CD4-positive, alpha-beta T cell treated with Interferon gamma for 1 hour (primary cell): ENCODE measurements at places on chromosomes 11 and 22.

GRCh38 chr22:48782326-48782725, 1045.3 kb downstream of the BRD1 start:
- no peak for DNase-seq

DNA sequence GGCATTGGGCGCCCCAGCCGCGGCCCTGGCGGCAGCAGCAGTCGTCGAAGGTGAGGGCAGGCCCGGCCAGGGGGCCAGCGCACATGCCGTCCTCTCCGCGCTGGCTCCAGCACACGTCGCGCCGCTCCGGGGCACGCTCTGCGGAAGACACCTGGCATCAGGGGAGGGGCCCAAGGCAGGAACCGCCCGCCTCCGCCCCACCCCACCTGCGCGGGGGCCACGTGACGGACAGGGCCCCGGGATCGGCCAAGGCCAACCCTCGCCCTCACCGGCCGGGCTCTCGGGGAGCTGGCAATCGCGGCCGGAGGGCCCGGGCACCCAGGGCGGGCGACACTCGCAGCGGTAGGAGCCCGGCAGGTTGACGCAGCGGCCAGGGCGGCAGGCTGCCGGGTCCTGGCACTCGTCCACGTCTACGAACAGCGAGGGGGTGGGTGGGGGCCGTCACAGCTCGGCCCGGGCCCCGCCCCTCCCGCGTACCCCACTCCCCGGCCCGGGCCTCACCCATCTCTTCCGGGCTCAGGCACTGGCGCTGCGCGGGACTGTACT, 14.9 kb downstream of the SCYL1 start:
- DNase-seq: no peak

GRCh38 chr11:62664405-62665074, 470 bp downstream of the C11orf98 start:
- DNase-seq: peak; percentile 56

DNA sequence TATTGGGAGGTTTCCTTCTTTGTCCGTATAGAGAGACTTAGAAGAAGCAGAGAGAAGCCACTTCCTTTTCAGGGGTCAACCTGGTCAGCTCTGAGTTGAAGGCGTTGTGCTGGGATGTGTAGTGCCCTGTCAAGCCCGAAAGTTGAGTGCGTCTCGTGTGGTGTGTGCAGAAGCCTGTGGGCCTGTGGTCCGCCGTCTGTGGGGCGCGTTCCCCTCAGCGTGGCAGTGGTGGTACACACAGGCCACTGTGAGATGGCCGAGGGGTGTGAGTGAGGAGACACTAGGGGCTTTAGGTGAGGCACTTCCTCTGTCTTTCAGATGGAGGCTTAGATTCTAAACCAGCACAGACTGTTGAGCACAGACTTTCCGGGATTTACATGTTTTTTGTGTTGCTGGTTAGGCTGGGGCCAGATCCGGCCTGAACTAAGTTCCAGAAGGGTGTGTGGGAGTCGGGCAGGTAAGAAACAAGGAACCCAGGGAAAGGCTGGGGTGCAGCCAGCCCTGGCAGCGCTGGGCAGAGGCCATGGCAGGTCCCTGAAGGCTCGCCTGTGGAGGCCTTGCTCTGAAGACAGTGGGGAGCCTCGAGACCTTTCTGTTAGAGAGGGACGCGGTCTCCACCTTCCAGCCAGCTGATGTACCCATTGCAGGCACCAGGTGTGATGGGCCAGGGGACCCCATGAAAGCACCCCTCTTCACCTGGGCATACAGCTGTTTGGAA, 194.2 kb downstream of the TBC1D22A start:
- no peak for DNase-seq

DNA sequence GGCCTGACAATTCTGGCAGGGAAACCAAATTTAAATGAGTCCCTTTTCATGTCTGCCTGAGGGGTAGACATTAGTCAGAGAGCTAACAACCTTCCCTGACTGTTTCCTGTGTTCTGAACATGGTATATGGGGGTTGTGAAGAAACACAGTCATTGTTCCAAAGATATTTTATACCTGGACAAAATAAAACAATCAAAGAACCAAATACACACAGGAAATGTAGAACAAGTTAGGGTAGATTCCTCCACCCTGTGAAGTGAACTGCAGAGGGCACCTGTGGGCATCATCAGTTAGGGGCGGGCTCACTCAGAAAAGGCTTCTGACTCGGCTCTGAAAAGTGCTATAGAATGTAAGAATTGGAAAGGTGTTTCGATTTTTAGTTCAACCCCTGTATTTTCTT, 231.9 kb upstream of the CADM1 start:
- no peak for DNase-seq

GRCh38 chr22:46841522-46841921, 79.1 kb downstream of the TBC1D22A start:
- no peak for DNase-seq

- no peak for DNase-seq
Observed at GRCh38 chr11:118108513-118108912, 21.8 kb upstream of the SMIM35 start.

- no peak for DNase-seq
Observed at GRCh38 chr22:48832592-48832991, 995.1 kb downstream of the BRD1 start.

DNA sequence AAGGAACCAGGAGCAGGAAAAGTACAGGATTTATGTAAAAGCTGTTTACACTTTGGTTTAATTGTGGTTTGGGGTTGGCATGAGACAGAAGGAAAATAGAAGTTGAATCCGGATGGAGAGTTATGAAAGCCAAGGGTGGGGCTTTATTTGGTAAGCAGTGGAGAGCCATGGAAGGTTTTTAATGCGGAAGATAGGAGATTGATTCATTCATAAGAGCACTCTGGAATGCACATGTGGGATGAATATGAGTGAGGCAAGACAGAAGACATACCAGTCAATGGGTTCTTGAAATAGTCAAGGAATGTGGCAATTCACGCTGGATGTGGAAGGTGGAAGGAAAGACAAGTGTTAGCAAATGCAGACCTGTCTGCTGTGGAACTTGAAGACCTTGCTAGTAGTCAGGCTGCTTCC, 9.3 kb upstream of the GLB1L3 start:
- no peak for DNase-seq

DNA sequence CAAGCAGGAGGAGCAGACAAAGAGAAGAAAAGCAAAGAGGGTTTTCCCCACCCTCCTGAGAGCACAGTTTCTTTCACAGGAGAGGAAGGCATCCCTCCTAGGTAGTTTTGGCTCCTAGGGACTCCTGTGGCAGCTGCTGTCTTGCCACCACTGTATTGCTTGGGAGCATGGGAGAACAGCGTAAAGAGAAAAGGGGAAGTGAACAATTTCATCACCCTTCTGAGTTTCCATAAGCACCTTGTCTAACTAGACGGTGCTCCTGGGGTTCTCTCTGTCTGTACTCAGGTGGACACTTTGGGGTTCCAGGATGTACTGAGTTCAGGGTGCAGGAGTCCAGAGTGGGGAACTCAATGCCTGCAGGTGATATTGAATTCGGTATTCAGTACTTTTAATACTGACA, 1430.5 kb downstream of the TBC1D22A start:
- DNase-seq: no peak

DNA sequence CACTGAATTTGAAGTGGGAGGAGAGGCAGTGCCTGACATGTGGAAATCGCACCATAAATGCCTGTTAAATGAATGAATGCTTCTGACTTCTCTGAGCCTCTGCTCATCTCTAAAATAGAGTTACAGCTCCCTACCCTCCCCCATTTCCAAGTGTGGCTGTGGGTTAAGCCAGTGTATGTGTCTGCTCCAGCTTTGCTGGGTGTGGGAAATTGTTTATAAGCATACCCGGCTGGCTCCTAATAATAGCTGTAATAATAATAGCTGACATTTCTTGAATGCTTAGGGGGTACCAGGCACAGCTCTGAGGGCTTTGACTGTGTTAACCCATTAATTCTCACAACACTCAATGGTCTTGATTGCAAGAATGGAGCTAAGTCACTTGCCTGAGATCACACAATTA, 7.0 kb upstream of the FCHSD2 start:
- DNase-seq: no peak

GRCh38 chr11:17394743-17395390, 6.4 kb upstream of the KCNJ11 start:
- DNase-seq: no peak

DNA sequence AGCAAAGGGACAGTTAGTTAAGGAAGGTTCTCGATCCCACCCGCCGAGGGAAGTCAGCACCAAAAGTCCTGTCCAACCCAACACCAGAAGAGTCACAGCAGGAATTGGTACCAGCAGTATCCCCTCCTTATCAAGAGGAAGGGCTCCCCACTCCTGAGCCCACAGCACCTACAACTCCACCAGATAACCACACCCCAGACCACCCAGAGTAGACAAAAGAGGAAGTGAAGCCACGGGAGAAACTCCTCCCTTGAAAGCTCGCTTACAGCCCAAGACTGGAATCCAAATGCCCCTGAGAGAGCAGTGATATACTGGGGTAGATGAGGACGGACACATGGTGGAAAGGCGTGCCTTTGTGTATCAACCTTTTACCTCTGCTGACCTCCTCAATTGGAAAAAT, 7.3 kb upstream of the CD5 start:
- peak; percentile 40 for DNase-seq

DNA sequence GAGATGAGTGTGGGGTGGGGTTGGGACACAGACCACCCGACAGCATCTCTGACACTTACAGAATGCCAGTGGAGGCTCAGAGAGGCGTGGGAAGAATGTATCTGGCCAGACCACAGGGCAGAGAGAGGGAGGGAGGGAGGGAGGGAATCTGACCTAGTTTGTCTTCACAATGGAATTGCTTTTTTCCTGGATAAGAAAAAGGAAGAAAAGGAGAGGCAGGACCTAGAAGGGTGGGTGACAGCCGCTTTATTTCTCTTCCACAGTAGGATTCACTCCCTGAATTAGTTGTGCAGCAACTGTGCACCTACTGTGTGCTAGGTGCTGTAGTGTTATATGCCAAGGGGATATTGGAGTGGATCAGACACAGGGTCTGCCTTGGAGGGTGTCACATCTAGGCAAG, 3.7 kb downstream of the KCNK4 start:
- no peak for DNase-seq

GRCh38 chr11:35546317-35546716, 20.9 kb upstream of the PAMR1 start:
- DNase-seq: no peak

DNA sequence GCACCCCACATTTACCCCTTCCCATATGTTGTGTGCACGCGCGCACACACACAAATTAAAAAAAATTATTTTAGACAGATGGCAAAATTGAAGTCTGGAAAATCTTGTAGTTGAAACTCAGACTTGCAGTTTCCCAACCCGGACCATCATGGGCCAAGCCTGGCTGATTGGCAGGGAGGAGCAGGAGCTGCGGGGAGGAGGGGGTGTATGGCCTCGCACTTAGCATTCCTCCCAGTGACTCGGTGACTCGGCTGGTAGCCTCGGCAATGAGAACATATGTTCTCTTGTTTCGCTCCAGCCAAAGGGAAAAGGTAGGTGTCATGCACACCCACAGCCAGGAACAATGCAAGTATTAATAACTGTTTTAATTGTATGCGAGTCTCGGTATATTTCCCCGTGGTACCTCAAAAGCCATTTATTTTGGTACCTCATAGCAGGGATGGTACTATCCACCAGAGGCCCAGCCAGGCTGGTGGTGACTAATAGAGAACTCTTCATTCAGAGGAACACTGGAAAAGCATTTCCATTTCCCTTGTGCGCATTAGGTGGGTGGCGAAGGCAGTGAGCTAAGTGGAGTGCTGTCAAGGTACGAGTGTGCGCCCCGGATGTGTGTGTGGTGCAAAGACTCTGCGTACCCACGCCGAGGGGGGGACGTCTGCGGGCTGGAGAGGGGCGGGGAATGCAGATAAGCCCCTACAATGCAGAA, 92.5 kb downstream of the DSCAML1 start:
- no peak for DNase-seq

DNA sequence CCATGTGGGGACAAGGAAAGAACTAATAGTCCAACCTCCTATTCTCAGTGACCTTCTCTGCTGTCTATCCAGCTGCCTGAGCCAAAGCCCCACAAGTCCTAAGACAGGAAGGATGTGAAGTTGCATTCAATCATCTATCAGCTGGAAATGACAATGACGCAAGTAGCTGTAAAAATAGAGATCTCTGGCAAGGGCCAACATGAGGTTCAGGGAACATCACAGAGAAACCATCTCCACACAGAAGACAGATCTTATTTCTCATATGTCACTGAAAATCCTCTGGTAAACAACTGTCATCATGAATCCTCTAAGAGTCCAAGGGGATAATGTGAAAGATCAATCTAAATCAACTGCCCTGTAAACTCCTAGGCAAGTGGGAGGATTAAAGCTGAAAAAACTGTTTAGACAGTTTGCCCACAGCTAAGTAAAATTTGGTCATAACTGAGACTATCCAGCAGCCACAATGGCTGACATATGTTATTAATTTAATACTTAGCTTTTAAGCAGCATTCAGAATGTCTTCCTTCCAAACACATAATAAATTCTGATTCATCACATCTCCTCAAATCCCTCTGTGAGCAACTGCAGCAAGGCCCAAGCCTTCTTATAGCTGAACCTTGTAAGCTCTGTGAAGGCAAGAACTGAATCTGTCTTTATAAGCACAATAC, 52.1 kb downstream of the ALG9 start:
- DNase-seq: no peak

DNA sequence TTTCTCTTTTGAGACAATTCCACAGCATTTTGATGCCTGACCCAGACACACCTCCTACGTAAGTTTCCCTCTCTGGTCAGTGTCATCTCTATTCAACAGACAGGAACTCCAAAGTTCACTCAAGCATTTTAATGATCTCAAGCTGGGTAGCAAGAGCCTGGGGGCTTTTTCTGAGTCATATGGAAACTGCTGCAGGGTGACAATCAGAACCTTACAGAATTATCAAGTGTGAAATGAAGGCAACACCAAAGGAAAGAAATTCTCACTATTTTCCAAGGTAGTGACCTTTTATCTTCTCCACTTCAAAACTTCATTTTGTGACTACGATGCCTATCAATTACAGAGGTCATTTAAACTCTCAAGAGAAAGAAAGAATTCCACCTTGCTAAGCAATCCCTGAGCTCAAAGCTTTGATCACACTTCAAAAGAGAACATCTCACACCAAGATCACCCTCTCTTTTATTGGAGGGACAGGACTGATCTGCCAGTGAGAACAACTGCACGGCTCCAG, 229.0 kb upstream of the ZC3H12C start:
- no peak for DNase-seq

DNA sequence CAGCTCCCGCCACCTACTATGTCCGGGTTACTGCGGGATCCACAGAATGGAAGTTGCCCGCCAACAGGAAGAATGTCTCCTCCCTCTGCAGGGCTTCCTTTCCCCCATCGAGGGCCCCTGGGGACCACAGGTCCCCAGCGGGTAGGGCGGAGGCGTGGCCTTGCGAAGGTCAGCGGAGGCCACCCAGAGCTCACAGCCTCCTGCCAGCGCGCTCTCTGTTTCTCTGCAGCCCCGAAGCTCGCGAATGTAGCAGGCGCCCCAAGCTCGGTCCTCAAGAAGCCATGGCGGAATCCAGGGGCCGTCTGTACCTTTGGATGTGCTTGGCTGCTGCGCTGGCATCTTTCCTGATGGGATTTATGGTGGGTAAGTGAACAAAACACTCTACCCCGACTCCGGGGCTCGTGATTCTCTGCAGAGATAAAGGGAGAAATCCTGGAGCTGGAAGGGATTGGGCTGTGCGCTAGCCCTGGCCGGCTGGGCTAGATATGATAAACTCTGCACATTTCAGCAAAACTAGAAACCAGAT, at the start of gene NAALAD2:
Gene NAALAD2, plus strand, starts transcription at position 186 of the 526 bp plus-strand sequence. Its CDS starts 96 bp downstream, at position 282.
- DNase-seq: no peak

- no peak for DNase-seq
Observed at GRCh38 chr11:2954263-2954662, 25.0 kb upstream of the PHLDA2 start.
